Stimulated activated CD4-positive, alpha-beta T cell treated with anti-CD3 and anti-CD28 coated beads, TNF-alpha, amount 100 ng/mL, for 1 hour (primary cell): ENCODE measurements at places on chromosomes 2 and 18.

- DNase-seq, result no peak
Measured at GRCh38 chr2:58448065-58448507, 207.0 kb upstream of the FANCL start.

GRCh38 chr18:76445741-76446232, 49.3 kb downstream of the ZNF516 start:
- DNase-seq, result no peak

DNA sequence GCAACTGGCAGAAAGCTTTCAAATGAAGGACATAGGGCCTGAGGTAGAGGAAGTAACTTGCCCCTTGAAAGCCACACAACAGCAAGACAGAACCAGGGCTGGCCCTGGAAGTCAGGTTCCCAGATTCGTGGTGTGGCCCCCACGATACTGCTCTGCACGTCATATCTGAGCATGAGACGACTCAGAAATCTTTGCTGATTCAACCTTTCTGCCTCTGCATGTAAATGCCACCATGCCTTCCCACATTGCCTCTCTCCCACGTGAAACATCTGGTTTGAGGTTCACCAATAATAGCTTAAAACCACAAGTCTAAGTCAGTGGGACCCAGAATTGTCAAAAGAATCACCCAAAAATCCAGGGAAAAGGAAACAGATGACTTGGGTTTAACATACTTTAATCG, 214.0 kb upstream of the TRIB2 start:
- no peak for DNase-seq

GRCh38 chr2:166451468-166451867, 42.6 kb downstream of the SCN7A start:
- no peak for DNase-seq

DNA sequence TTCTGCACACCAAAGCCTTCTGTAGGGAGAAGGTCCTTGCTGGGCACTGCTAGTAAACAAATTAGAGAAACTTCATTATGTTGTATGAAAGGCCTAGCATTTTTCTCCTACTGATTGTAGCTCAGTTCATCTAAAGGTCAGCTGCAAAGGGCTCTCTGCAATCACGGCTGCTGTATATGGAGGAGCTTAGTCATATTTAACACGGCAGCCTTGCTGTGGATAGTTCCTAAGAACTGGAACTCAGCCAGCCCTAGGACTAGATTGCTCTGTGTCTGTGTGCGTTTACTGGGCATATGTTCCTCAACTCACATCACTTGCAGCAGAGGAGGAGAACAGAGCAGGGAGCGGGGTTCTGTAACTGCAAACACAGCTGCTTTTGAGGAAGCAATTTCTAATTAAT, 1103.9 kb upstream of the KLHL29 start:
- no peak for DNase-seq

DNA sequence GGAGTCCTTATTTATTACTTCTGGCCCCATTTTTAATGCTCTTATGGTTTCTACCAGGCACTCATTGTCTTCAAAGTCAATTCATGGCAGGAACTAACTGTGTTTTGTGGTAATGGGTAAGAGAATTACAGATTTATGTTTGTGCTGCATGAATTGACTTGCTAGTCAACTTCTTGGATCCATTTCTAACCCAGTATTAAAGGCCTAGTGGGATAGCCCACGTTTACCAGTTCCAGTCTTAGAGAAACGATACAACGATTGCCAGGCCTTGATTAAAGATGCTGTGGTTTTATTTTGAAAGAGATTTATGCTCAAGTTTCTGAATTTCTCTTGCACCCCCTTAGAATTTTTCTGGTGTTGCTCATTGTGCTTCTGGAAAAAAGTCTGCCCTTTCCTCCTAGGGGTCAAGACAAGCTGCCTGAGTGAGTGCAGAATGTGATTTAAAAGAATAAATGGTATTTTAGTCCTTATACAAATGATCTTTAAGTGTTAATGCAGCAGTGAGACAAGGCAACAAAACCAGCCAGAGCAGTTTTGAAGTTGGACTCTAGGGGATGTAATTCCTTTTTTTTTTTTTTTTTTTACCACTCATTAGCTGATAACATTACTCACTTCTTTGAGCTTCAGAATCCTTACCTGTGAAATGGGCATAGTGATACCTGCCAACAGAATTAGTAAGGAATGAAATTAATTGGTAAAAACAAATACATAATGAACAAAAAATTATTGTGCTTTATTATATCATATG, 101.5 kb downstream of the ARHGAP15 start:
- DNase-seq, result no peak

DNA sequence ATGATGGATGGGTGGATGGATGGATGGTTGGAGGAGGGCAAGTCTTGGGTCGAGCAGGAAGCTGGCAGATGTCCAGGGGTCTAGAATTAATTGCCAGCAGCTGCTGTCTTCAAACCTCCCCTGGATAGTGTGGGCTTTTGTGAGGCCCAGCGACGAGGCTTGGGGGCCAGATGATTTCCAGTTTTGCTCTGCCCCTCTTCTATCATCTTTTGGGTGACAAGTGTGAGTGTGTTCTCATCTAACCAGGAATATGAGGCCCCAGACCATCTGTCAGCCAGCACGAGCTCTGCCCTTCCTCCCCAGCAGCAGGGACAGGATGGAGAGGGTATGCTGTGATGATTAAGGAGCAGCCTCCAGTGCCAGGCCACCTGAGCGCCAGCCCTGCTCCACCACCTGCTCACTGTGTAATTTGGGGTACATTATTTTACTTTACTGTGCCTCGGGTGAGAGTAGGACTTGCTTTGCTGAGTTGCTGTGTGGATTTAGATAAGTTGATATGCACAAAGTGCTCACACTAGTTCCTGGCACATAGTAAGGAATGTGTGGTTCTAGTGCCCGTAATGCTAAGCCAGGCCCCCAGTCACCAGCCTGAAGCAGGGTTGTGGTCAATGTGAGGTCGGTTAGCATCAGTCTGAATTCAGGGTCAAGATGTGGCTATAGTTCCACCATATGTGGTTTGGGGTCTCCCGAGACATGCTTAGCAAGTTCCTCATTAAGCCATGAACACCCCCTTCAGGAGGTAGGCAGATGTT, 251.1 kb downstream of the CYP26B1 start:
- DNase-seq, result no peak

- no peak for DNase-seq
Measured at GRCh38 chr2:44959855-44960254, 18.4 kb downstream of the SIX3 start.

GRCh38 chr2:211812587-211812986, 726.0 kb downstream of the ERBB4 start:
- DNase-seq, result no peak

- DNase-seq, result no peak
Measured at GRCh38 chr2:177217247-177217843, 4.8 kb downstream of the HNRNPA3 start.

DNA sequence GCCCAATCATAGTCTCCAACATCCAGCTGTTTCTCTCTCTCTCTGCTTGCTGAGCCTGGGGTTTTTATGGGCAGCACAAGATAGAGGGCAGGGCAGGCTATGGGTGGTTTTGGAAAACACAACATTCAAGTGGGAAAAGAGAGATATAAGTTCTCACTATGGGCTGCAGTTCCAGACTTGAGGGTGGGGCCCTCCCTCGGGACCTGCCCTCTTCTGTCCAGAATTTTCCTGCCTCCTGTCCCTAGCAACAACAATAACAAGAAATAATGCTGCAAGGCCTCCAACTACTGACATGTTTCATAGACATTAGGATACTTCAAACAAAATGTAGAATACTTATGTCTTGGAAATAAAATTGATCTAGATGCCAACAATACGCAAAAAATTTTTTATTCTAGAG, 107.8 kb downstream of the C18orf54 start:
- DNase-seq, result no peak

GRCh38 chr2:234288974-234289455, 207.9 kb downstream of the ARL4C start:
- DNase-seq, result no peak

GRCh38 chr2:21386666-21387065, 262.9 kb downstream of the TDRD15 start:
- DNase-seq, result no peak

GRCh38 chr2:181357979-181358378, 99.2 kb upstream of the ITGA4 start:
- DNase-seq, result no peak

- no peak for DNase-seq
Measured at GRCh38 chr2:72395096-72395495, 247.4 kb upstream of the CYP26B1 start.

- no peak for DNase-seq
Measured at GRCh38 chr2:33202641-33203522, 256.1 kb downstream of the LTBP1 start.

GRCh38 chr2:120044336-120044735, 31.5 kb downstream of the EPB41L5 start:
- DNase-seq, result no peak

- no peak for DNase-seq
Measured at GRCh38 chr2:69145204-69145603, 132.2 kb downstream of the ANTXR1 start.

GRCh38 chr18:11761553-11761952, 72.5 kb downstream of the GNAL start:
- DNase-seq, result no peak

GRCh38 chr2:142557391-142557790, 320.1 kb upstream of the KYNU start:
- no peak for DNase-seq

GRCh38 chr18:44957461-44957860, 276.8 kb downstream of the SETBP1 start:
- no peak for DNase-seq

- DNase-seq, result no peak
Measured at GRCh38 chr2:102841107-102841840, 79.4 kb downstream of the TMEM182 start.

GRCh38 chr2:201414099-201415023, 36.9 kb downstream of the TRAK2 start:
- DNase-seq, result no peak

DNA sequence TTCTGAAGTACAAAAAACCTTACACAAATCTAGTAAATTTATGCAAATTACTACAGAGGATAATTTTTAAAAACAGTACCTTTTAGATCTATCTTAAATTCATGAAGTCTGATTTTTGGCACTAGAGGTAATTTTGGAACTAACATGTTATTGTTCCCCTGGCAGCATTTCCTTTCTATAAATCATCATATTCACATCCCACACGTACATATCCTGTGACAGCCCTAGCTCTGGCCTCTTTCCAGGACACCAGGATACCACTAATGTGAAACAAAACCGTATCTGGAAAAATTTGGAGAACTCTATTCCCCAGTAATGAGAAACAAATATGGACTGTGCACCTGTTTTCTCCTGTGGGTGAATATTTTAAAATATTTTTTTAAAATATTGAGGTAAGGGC, 14.0 kb upstream of the BIRC6 start:
- DNase-seq, result no peak

GRCh38 chr2:141968433-141968832, 162.4 kb downstream of the LRP1B start:
- no peak for DNase-seq

DNA sequence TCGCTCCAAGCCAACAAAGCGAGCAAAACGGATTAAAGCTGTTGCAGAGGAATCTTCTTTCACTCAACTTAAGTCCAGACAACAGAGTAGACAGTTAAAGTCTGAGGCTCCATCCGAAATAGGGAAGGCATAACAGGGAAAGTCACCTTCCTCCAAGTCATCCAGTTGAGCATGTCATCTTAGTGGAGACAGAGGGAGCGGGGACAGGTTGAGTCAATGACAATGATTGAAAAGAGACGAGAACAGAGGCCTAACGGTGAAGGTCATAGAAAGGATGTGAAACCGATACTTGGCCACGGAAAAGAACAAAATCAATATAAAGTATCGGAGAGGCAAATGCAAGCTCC, 455 bp downstream of the C18orf32 start:
- DNase-seq, result no peak

- DNase-seq, result no peak
Measured at GRCh38 chr2:102061286-102061699, 69.5 kb downstream of the IL1R2 start.

GRCh38 chr2:198591586-198591985, 787.2 kb downstream of the PLCL1 start:
- DNase-seq, result no peak

GRCh38 chr2:128714851-128715312, 396.2 kb upstream of the HS6ST1 start:
- no peak for DNase-seq

GRCh38 chr2:118806797-118807667, 40.4 kb downstream of the EN1 start:
- no peak for DNase-seq

DNA sequence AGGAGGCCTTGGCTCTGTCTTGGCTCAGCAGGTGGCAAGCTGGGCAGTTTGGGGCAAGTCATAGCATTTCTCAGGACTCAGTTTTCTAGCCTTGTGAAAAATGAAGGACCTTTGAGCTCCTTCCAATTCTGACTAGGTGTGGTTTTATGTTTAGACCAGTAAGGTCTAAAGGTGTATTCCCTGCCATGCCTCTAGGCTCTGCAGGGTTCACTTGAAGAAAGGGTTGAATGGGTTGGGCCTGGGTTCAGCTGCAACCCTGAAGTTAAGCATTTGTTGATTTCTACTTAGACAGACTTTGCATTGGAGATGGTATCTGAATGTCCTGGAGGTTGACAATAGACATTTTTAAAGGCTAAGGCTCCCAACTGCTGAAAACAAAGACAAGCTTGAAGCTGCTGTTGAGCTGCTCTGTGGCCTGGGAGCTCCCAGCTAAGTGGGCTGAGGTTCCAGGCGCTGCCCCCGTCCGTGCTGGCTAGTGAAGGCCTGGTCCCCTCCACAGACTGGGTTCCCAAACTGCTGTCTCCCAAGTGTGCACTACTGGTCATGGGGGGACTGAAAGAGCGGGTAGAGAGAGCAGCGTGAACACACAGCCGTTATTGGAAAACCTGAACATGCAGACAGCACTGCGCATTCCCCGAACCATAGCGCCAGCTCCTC, 100.7 kb upstream of the SMAD7 start:
- DNase-seq, result no peak

- no peak for DNase-seq
Measured at GRCh38 chr18:36496022-36496421, 198.5 kb downstream of the FHOD3 start.

DNA sequence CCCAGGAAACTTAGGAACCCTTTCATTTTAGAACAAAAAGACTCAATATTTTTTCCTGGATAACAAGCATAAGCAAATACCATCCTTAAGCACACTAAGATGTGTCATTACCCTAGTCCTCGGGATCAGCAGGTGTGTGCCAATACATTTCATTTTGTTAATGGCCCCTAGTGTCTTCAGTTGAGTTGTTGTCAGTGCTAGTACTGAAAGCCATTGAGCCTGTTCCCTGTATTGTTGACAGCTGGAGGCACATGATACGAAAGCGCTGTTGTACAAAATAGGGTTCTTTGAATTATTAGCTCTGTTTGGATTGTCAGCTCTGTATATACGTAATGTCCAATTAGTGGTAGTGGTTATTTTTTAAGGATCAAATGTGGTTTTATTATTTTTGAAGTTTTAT, 29.5 kb downstream of the VAPA start:
- DNase-seq, result no peak

DNA sequence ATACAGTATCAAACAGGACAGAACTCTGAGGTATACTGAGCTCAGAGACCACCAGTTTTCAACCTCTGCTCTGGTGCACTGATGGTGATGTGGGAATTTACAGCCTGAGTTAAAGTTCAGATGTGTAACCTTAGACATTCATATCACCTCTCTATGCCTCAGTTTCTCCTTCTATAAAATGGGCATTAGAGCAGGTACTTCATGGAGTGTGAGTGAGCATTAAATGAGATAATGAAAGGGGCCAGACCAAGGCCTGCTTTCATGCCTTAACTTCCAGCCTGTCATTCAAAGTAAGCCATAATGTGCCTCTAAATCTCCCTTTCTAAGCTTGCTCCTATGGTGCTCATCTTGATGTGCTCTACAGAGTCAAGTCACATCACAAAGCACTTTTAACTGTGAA, 8.4 kb downstream of the ACVR1 start:
- no peak for DNase-seq

GRCh38 chr18:3368193-3368592, 81.8 kb upstream of the TGIF1 start:
- no peak for DNase-seq
